ENCODE measurements at places on chromosomes 4 and X. TPM values are rescaled to one million over a fixed set of nuclear protein-coding genes. Genes with fewer than 3 reads are reported as not detected.

SMR3B gene
- not detected for total RNA-seq

VGLL1 gene
- total RNA-seq = not detected

REPS2 gene
- 10.4 TPM for total RNA-seq

TMPRSS11F gene
- not detected for total RNA-seq

AMTN gene
- not detected for total RNA-seq

SATL1 gene
- total RNA-seq = not detected

DNA sequence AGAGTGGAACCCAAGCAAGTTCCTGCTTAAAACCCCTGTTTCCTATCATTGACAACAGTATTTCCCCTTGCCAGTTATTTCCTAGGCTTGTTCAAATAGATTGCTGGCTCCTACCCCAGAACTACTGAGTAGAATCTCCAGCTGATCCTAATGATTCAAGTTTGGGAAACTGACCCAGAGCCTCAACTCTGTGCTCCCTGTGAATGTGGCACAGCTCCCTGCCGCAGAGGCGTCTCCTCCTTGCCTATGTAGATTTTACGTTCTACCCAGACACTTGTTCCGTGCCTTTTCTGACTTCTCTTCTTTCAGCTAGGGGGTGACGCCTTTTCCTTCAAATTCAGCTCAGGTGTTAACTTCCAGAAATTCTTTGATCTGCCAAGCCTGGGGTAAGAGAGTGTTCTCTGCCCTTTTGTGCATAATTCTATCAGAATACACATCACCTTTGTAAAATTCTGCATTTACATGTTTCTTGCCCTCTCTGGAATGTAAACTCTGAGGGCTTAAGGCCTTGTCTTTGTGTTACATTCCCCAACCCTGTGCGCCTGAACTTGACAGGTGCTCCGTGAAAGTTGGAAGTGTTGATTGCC is 4.4 kb downstream of the LSM6 start:
- DNase-seq = no peak

- DNase-seq = no peak
Observed at GRCh38 chrX:69396916-69397315, 107.2 kb upstream of the NALF2 start.

- DNase-seq = no peak
Observed at GRCh38 chr4:6620296-6620695, 20.2 kb upstream of the MRFAP1 start.

GRCh38 chr4:139922406-139923024 is 231.5 kb downstream of the MAML3 start:
- DNase-seq = no peak

DNA sequence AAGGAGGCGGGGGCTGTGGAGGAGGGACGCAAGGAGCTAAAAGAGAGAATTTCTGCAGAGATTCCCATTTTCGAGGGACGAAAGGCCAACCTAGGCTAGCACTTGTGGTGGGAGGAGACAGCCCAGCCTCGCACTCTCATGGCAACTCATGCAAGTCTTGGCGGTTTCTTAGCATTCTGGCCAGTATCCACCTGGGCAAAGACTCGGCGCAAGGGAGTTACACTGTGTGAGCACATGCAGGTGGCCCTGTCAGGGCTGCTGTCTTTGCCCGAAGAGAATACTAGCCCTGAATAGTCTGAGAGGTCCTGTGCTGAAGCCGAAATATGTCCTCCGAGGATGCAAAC is 15.5 kb downstream of the MCF2 start:
- no peak for DNase-seq

GRCh38 chr4:184487503-184487902 is 13.2 kb upstream of the IRF2 start:
- no peak for DNase-seq

DNA sequence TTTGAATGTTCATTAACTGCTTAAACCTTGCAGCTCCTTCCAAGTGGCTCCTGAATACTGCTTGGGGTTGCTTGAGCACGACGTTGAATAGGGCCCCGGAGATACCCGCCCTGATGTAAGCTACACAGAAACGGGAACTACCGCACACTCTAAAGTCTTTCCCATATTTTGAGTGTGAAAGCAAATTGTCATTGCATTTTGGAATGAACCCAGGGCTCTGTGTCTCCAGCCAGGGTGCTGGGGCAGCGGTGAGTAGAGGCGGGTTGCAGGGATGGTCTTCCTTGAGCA is 59.4 kb upstream of the HELT start:
- no peak for DNase-seq

- no peak for DNase-seq
Observed at GRCh38 chr4:79164907-79165610, 160.8 kb downstream of the NAA11 start.

- no peak for DNase-seq
Observed at GRCh38 chr4:159178151-159178546, 75.3 kb downstream of the RAPGEF2 start.

GRCh38 chr4:86972997-86973396 is 38.2 kb downstream of the AFF1 start:
- DNase-seq = no peak
